ENCODE measurements at places on chromosomes 6 and 20.

GRCh38 chr6:143399775-143400174 lies 50.7 kb downstream of the ADAT2 start:
- DNase-seq, result no peak

GRCh38 chr20:42027746-42028268 lies 409.6 kb upstream of the CHD6 start:
- no peak for DNase-seq

- no peak for DNase-seq
These were observed 45.3 kb upstream of the DSN1 start for GRCh38 chr20:36818861-36819260.

GRCh38 chr6:134106702-134107101 lies 54.3 kb upstream of the SLC2A12 start:
- DNase-seq, result no peak

GRCh38 chr20:32670773-32671455 lies 2.8 kb downstream of the C20orf203 start:
- no peak for DNase-seq

- DNase-seq, result no peak
These were observed 49.9 kb downstream of the PXDC1 start for GRCh38 chr6:3701631-3702030.

Data from stimulated activated CD4-positive, alpha-beta T cell treated with anti-CD3 and anti-CD28 coated beads, TNF-alpha, amount 100 ng/mL, for 4 hours (primary cell).